ENCODE measurements at places on chromosomes 6 and 20.

DNA sequence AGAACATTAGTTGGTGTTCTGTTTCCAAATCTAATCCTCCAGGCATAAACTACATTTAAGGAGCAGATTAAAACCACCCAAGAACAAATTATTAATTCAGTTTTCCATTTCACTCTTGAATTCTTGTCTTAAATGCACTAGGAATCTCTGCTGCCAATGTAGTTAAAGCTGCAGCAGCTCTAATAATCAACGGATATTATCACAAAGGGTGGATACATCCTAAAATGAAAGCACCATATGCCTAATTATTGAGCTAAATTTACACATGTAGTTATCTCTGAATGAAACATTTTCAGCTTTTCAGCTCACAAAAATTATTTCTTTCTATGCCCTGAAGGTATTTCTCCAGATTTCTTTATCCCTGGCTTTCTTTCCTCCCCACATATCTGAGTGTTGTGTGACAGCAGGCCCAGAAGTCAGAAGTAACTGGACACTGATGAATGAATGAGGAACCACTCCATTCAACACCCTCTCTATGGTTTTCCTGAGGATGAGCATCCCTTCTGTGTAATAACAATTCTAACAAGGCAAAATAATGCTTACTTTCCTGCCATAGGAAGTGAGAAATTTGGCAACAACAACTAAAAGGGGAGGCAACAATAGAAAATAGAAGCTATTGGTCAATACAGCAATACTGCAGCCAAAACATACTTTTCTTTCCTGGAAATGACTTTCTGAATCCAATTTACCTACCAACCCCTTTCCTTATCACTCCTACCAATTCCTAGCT is 14.9 kb downstream of the MAN1A1 start:
- DNase-seq: no peak

DNA sequence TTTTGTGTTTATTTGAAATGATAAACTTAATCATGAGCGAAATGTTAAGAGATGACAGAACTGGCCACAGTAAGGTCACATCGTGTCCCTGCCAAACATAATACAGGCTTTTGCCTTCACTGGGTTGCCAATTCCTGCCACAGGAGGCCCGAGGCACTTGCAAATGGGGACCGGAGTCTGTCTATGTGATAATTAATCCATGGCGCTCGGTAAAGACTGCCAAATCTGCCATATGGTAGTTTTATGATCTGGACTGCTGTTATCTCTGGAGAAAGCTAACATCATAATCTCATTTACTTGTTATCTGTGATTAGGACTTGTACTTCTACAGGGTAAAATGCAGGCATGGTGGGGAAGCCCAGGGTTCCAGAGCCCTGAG is 170.5 kb upstream of the TSHZ2 start:
- DNase-seq: no peak

GRCh38 chr20:64041040-64041780 is 5.2 kb downstream of the C20orf204 start:
- DNase-seq: no peak

DNA sequence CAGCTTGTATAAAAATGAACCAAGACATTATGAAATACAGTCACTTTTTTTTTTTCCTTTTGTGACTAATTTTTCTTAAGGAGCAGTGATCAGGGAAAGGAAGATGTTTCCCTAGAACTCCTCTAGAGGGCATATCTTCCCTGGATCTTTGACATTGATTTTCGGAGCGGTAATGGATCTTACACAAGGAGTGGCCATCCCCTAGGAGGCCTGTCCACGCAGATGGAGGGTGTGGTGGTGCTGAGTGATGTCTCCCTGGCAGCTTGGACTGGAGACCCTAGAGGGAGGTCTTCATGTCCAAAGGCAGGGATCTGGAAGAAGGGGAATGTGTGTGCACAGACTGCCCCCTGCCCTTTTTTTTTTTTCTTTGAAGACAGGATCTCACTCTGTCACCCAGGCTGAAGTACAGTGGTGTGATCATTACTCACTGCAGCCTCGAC is 7.0 kb upstream of the KIFC1 start:
- no peak for DNase-seq

- no peak for DNase-seq
Observed at GRCh38 chr6:73369157-73369556, 540 bp downstream of the OOEP start.

- DNase-seq: no peak
Observed at GRCh38 chr6:83960664-83961063, 72.9 kb upstream of the MRAP2 start.

- no peak for DNase-seq
Observed at GRCh38 chr6:118240878-118241528, 307.1 kb upstream of the PLN start.
